ENCODE measurements at places on chromosomes 7 and 10.

DNA sequence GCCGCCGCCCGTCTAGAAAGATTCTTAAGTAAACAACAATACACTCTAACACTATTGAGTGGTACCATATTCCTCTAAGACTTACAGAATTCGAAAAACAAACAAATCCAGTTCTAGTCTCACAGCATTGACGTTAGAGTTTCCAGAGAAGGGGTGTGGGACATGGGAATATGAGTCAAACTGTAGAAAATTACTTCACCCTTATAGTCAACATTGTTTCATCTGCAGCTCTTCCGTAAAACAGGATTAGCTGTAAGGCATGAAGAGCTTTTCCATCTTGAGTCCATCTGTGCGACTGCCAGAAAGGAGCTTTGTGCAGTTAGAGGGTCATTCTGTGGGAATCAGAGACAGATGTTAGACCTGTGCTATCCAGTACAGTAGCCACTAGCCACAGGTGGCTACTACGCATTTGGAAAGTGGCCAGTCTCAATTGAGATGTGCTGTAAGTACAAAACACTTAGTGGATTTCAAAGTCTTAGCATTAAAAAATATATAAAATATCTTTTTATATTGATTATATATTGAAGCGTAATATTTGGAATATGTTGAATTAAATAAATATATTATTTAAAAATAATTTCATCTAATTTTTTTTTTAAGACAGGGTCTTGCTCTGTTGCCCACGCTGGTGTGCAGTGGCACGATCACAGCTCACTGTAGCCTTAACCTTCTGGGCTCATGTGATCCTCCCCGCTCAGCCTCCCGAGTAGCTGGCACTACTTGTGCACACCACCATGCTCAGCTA, 79.8 kb upstream of the MPP7 start:
- DNase-seq, result no peak

GRCh38 chr10:60105295-60105695, 198.9 kb upstream of the CCDC6 start:
- DNase-seq, result no peak

GRCh38 chr7:84841809-84842208, 345.0 kb downstream of the SEMA3D start:
- no peak for DNase-seq

DNA sequence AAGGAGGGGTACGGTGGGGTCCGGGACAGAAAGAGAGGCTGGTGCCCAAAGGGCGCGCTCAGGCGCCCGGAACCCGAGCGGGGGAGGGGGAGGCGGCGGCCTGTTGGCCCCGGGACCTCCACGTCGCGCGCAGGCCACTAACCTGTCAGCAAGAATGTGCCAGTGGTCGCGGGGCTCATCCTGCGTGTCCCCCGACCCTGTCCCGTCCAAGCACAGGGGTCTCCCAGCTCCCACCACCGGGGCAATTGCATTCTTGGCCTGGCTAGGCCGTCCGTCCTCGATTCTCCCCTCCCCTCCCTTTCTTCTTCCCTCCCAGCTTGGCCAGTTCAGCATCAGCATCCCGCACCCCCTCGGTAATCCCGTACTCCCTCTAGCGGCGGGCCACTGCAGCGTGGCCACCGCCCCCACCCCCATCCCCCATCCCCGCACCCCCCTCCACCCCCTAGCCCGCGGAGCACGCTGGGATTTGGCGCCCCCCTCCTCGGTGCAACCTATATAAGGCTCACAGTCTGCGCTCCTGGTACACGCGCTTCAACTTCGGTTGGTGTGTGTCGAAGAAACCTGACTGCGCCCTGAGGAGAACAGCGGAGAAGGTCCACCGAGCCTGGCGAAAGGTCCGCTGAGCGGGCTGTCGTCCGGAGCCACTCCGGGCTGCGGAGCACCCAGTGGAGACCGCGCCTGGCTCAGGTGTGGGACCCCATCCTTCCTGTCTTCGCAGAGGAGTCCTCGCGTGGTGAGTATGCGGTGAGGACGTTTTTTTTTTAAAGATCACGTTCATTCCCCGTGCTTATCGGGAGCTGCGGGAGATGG, at the start of gene SGCE:
Gene SGCE (minus strand): TSS at position 286 of the 810 bp plus-strand sequence. CDS start 35 bp downstream, at position 251.
- no peak for DNase-seq

- DNase-seq, result no peak
Measured at GRCh38 chr7:42105554-42106358, 131.3 kb downstream of the GLI3 start.

GRCh38 chr10:15339892-15340291, 31.2 kb downstream of the FAM171A1 start:
- DNase-seq, result no peak

DNA sequence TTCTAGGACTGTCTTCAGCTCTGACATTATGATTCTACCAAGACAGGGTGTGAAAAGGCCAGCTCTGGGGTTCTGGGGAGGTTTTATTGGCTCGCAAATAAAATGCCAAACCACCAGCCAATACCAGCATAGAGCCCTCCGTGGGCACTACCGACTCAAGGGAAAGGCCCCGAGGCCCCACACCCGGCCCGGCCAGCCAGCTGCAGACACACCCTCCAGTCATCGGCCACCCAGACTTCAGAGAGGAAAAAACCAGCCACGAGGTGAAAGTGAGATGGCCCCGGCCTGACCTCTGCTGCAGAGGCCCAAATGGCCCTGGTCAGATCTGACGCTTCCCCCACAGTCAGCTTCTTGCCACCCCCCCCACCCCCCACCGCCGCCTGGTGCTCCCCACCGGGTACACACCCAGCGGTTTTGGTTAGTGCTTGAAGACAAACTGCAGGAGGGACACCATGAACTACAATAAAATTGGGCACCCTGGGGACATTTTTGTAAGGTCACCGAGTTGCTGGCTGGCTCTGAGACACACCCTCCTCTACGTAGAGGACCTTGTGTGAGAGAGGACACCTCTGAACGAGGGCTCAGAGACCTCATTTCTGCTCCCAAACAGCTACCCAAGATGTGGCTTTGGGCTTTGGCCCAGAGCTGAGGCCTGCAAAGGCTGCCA, 79.9 kb downstream of the PRKAG2 start:
- DNase-seq, result peak; percentile 95

GRCh38 chr7:130515315-130516040, 23.6 kb downstream of the MEST start:
- DNase-seq, result no peak

DNA sequence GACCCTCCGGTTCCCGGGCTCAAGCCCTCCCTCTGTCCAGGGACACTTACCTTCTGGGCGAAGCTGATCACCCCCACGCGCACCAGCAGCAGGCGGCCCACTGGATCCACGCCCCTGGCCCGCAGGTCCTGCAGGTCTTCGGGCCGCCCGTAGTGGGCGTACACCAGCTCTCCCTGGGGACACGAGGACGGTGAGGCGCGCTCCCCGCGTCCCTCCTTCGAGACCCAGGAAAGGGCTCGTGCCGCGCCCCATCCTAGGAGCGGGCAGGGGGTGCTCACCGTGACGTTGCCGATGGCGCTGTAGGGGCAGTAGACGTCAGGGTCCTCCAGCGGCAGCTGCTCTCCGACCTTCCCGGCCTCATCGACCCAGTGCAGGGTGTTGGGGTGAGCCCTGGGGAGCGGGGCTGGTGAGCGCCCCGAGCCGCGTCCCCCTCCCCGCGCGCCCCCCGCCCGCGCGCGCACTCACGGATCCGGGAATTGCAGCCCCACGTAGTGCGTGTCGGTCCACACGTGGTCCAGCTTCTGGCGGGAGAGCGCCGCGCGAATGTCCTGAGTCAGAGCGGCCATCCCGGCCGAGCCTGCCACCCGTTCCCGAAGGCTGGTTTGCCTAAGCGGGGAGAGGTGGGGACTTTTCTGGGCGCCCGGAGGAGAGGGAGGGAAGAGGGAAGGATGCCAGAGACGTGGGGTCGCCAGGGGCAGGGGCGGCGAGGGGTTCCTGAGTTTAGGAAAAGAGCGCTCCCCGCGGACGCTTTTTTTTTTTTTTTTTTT, 8.2 kb downstream of the TFR2 start:
- DNase-seq, result peak; percentile 44

DNA sequence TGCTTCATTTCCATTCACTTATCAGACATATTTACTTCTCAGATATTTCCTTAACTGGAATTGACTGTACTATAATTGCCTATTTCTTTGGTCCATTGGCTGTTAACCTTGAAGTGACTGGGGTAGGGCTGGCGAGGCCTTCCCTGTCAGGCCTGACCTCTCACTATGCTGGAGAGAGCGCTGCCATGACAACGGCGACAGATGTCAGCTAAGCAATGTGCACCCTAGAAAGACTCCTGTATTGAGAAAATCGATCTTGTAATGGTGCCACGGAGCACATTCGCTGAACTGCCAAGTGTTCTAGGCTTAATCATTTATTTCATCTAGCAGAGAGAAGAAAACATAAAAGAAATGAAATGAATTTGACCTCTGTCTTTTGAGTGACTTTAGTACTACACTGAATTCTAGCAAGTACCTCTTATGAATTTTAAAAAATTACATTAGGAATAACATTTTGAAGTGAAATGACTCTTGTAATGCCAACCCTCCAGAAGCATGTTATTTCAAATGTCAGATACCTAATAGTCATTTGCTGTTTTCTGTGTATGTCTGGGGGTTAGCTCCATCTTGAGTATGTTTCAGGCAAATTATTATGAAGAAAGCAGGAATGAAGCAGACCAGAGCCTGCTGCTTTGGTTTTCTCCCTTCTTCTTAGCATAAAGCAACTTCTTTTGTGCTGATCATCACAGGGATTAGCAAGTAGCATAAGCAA, 148.0 kb downstream of the SNX10 start:
- no peak for DNase-seq

GRCh38 chr10:43196131-43196980, 58.1 kb downstream of the CSGALNACT2 start:
- DNase-seq, result no peak

GRCh38 chr10:68564712-68565111, 4.6 kb downstream of the TET1 start:
- no peak for DNase-seq

DNA sequence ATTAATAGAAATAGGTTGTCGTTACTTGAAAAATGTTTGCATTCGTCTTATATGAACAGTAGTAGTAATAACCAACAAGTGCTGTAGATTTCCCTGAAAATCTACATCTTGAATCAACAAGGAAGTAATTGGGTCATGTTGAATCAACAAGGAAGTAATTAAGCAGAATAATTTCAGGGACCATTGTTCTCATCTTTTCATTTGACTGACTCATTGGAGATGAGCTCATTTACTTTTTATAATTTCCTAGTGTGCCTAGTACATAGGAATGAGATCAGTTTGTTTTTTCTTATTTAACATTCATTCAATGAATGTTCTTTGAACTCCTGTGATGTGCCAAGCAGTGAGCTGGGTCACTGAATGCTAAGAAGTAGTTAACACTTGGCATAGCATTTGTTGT, 8.2 kb downstream of the CLDN12 start:
- no peak for DNase-seq

DNA sequence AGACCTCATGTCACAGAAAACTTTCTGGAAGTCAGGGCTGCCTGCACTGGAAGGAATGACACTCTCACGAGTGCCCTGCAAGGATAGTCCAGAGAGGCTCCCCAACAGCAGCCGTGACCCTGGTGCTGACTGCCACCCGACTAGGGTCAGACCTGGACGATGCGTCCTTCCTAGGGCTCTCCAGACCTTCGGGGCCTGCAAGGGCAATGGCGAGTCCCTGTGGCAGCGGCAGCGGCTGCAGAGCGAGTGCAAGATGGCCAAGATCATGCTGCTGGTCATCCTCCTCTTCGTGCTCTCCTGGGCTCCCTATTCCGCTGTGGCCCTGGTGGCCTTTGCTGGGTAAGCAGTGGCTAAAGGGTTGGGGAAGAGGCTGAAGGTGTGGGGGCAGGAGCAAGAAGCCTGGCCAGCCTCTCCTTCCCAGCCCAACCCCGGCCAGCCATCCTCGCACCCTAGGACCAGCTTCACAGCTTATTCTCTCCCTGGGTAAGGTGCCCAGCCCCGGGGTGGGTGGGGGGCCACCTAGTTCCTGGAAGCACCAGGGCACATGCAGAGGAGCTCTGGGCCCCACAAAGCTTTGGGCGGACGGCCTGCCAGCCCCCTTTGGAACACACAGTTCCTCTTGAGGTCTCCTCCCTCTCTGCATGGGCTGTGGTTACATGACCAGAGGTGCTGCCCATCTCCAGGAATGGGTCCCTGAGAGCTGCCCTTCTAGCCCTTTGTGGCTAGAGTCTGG, 5.5 kb downstream of the OPN4 start:
- no peak for DNase-seq

GRCh38 chr10:1316121-1316808, 260.1 kb downstream of the WDR37 start:
- no peak for DNase-seq

DNA sequence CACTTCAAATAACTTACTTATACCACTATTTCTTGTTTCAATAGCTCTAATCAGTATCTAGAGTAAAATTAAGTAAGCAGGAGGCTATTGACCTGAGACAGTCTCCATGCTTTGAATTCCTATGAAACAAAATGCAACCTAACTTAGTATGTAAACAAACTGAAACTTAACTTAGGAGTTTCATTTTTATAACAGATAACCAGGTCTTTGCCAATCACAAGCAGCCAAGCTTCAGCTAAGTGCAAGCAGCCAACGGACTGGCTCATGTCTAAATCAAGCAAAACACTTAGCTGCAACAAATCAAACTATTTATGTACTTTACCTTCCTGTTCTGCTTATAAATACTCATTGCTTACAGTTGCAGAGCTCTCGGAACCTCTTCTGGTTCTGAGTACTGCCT, 4.4 kb upstream of the GSTK1 start:
- peak; percentile 61 for DNase-seq

GRCh38 chr7:46747869-46748576, 827.0 kb upstream of the IGFBP3 start:
- DNase-seq, result no peak

GRCh38 chr7:29381206-29382094, 182.2 kb upstream of the PRR15 start:
- DNase-seq, result peak; percentile 37

- peak; percentile 25 for DNase-seq
Measured at GRCh38 chr7:35555934-35556333, 139.0 kb downstream of the HERPUD2 start.

DNA sequence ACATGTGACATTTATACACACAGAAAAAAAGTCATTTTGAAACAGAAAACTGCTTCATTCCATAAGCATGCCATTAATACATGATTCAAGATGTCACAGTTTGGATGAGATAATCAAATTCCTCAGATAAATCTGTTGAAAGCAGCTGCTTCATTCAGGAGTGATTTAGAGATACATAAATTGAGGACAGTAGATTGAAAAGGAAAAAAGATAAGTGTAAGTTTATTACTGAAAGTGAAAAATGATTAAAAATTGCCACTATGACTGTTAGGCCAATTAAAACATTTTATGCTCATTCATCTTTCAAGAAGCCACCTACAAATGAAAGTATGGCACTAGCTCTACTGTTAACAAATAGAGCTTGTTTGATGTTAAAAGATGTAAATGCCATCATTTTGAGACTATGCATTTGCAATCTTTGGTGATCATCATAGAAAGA, 136.9 kb upstream of the CDK6 start:
- no peak for DNase-seq
